ENCODE measurements at places on chromosomes 12 and 14. TPM values are rescaled to one million over a fixed set of nuclear protein-coding genes. Genes with fewer than 3 reads are reported as not detected.

The IL22 gene
- not detected for total RNA-seq

The ATN1 gene
- 10.5 TPM for total RNA-seq

The POTEM gene
- total RNA-seq = not detected

The TEX22 gene
- total RNA-seq = 0.50 TPM

The MYH6 gene
- not detected for total RNA-seq

The KIF5A gene
- total RNA-seq = 0.09 TPM

The CYP27B1 gene
- total RNA-seq = 5.4 TPM

The ATF7 gene
- total RNA-seq = 24.9 TPM

The NID2 gene
- total RNA-seq = 66.1 TPM

The TECPR2 gene
- 3.2 TPM for total RNA-seq

The HVCN1 gene
- 61.7 TPM for total RNA-seq

The PLEK2 gene
- total RNA-seq = 5.9 TPM

The SMIM41 gene
- not detected for total RNA-seq

The PTHLH gene
- total RNA-seq = 3.1 TPM

The NPFF gene
- 1.0 TPM for total RNA-seq

The SAMD15 gene
- 0.75 TPM for total RNA-seq

The TBK1 gene
- total RNA-seq = 61.1 TPM

The KRT85 gene
- total RNA-seq = not detected

The ANO2 gene
- total RNA-seq = not detected

The SLC10A1 gene
- total RNA-seq = 0.17 TPM

The POMT2 gene
- 19.8 TPM for total RNA-seq

The ZDHHC22 gene
- not detected for total RNA-seq

The IL31 gene
- total RNA-seq = not detected

The DAO gene
- not detected for total RNA-seq

The SYNDIG1L gene
- not detected for total RNA-seq

The OR6S1 gene
- not detected for total RNA-seq

The OAS2 gene
- total RNA-seq = 0.99 TPM

The SP7 gene
- not detected for total RNA-seq
